NCI-H748 treated with DMSO at 0.1 percent for 48 hours (cell line): ENCODE measurements at places on chromosomes 5 and 9.
A peak's percentile ranks its signal among the peaks of the same experiment; 100 is the strongest.

- no peak for DNase-seq
These were observed 111.4 kb downstream of the RAPGEF6 start for GRCh38 chr5:131523500-131524185.

- no peak for DNase-seq
These were observed 68.6 kb downstream of the ERMP1 start for GRCh38 chr9:5764130-5764868.

- DNase-seq, result no peak
These were observed 50.0 kb downstream of the HRH2 start for GRCh38 chr5:175707751-175708375.

DNA sequence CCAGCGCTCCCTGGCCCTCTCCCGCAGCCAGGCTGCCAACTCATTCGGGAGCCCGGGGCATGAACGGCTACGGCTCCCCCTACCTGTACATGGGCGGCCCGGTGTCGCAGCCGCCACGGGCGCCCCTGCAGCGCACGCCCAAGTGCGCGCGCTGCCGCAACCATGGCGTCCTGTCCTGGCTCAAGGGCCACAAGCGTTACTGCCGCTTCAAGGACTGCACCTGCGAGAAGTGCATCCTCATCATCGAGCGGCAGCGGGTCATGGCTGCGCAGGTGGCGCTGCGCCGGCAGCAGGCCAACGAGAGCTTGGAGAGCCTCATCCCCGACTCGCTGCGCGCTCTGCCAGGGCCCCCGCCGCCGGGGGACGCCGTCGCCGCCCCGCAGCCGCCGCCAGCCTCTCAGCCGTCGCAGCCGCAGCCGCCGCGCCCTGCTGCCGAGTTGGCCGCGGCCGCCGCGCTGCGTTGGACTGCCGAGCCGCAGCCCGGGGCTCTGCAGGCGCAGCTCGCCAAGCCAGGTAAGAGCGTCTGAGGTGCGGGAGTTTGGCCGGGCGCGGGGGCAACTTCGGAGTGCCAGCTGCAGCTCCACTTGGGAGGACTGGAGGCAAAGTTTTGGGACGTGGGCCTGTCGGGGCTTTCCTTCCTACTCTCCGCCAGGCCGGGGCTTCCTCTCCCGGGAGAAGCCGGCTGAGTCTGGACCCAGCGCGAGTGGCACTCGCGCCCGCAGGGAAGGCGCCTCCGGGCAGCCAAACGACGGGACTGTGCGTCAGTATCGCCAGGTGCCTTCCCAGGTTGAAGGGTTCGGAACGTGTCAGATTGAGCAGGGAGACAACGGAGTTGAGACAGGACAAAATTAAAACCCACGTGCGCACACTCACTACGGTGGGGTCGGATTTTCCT, 735 bp downstream of the DMRT3 start:
- DNase-seq, result peak; percentile 45

DNA sequence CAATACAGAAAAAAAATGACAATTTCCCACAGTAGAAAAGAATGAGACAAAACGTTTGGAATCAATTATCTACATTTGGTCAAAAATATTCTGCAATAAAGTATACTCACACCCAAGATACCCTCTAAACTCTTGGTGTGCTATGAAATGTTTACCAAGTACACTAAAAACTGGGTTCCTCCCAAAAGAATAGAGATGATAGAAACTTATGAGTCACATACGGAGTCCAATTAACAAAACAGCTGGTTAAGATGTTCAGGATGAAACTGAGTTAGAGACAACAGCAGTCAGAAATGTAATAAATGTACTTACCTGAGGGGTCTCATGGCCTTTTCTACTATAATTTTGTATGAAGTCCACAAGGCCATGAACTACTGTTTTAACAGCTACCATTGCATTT, 25.7 kb downstream of the RC3H2 start:
- no peak for DNase-seq

- no peak for DNase-seq
These were observed 131.3 kb downstream of the SEC61B start for GRCh38 chr9:99353408-99353807.

DNA sequence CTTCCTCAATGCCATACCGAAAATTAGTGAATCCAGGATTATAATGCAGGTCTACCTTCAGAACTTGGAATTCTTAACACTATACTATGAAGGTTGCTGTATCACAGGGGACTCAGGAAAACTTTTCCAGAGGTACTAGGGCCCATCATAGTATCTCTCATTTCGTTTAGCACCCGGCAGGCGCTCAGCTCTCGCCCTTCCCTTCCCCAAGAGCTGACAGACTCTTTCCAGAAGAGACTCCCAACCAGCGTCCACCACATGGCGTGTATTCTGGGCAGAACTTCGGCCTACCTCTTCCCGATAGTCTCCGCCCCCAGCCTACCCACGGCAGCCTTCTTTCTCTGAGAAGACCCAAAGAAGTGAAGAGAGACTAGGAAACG, 271 bp downstream of the NOL8 start:
- DNase-seq, result no peak

GRCh38 chr9:3823842-3824475, 298.2 kb upstream of the RFX3 start:
- no peak for DNase-seq

GRCh38 chr5:51027271-51027670, 356.0 kb upstream of the ISL1 start:
- DNase-seq, result no peak

GRCh38 chr5:133298447-133298846, 246.6 kb downstream of the HSPA4 start:
- DNase-seq, result no peak

GRCh38 chr5:169006842-169007790, 293.8 kb downstream of the SLIT3 start:
- DNase-seq, result no peak

DNA sequence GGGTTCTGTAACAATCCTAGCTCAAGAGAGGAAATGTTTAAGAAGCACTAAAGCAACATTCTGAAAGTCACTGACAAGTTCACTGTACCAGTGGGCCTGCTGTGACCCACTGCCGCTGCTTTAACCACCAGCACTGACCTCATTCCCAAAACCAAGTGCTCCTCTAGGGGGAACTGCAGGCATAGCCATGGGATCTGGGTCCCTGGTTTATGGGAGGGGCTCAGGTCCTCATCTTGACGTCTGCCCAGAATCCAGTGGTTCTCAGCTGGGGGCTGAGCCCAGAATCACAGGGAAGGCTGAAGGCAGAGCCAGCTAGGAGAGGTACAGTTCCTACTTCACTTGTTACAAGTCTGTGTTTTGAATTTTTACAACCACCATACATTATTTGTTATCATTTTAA, 36.1 kb upstream of the SLC2A8 start:
- no peak for DNase-seq

DNA sequence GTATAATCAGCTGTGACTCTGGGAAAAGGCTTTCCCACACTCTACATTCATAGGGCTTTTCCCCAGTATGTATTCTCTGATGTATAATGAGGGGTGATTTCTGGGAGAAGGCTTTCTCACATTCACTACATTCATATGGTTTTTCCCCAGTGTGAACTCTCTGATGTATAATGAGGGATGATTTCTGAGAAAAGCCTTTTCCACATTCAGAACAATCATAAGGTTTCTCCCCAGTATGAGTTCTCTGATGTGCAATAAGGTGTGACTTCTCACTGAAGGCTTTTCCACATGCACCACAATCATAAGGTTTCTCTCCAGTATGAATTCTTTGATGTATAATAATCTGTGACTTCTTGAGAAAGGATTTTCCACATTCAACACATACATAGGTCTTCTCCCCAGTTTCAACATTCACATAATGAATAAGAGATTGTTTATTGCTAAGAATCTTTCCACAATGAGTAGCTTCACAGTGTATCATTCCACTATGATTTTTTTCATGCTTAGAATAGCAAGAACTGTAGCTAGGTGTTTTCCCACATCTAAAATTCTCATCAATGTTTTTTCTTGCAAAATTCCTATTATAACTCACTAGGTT, 26.7 kb upstream of the ZNF300 start:
- DNase-seq, result no peak

- no peak for DNase-seq
These were observed 56.4 kb upstream of the GOLPH3 start for GRCh38 chr5:32230356-32231099.

DNA sequence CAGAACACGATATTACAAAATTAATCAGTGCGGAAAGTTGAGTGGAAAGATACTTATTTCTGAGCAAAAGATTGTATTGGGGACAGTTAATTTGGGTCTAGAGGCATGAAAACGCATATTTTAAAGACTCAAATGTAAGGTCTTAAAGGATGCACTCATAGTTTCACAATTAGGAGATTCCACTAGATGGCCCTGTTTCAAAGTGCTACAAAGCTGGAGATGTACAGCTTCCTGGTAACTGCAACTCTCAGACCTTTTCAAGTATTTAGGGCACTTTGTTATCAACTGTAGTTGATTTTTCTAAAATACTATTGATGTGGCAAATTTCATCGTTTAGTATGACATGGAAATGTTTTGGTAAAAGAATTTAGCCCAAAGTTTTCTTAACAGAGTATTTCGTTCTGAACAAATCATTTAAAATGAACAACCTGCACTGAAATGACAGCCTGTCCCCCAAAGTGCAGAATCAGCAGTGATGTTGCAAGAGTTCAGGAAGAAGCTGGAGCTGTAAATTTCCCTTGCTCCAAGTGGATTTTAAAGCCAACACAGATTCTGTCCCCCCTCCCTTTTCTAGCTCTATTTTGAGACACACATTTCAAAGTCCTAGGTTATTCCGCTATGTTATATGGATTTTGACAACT, 16.2 kb upstream of the NDUFB6 start:
- peak; percentile 44 for DNase-seq

DNA sequence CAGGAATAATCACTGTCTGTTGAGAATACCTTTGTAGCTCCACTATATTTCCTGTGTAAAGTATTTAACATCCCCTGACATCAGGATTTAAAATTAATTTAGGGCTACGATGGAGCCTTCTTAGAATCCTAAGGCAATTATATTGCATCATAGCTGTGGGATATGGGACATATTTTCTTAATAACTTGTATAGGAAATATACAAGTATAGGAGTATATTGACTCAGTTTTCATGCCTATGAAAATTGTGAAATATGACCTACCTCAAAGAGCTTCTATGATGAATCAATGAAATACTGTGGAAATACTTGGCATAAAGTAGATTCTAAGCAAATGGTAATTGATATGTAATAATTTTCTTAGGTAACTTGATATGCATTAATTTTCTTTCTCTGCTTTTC, 221.0 kb upstream of the KLF4 start:
- DNase-seq, result no peak

DNA sequence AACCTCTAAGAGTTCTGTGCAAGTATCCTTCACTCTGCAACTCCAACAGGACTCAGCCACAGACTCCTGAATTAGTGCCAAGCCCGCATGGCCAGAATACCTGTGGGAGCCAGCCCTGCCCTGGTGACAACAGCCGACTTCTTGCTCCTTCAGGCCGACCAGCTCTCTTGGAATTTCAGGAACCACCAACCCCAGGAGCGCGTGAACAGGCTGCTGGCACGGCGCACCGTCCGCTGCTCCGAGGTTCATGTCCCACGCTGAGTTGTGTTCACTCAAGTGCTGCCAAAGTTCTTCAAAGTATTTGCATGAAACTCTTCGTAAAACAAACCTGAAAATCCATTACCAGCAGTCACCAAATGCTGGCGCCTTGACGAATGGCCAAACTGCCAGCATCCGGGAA, 232.8 kb downstream of the NR2F1-AS1 start:
- DNase-seq, result no peak

GRCh38 chr9:15423231-15423985, 732 bp downstream of the SNAPC3 start:
- DNase-seq, result peak; percentile 33

DNA sequence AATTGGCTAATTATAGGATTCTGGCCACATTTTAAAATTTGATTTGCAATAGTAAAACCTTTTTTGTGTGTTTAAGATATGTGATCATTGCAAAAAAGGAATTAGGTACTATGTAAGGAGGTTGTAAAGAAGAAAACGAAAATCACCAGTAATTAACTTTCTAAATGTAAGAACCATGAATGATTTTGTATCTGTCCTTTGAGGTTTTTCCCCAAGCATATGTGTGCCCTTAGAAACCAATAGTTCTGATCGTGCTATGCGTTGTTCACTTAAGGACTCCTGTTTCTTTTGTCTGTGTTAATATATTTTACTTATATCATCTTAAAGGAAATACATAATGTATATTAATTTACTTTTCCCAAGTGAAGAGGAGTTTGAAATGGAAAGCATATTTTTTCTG, 410.2 kb downstream of the PSAT1 start:
- DNase-seq, result no peak

DNA sequence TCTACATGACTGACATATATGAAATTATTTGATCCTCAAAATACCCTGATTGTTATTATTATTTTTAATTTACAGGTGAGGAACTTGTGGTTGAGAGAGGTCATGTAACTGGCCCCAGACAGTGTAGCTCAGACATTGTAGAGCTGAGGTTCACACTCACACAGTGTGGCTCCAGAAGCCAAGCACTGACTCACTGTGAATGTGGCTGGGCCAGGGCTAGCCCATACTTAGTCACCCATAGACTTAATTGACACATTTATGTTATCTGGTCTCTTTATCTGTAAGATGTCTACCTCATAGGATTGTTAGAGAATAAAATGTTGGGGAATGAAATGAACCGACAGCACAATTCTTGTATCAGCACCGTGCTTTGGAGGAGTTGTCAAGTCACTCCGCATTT, 24.9 kb upstream of the CCDC112 start:
- no peak for DNase-seq

GRCh38 chr9:92120138-92120537, 4.9 kb upstream of the SPTLC1 start:
- DNase-seq, result no peak

- no peak for DNase-seq
These were observed 77.7 kb upstream of the ASS1 start for GRCh38 chr9:130366888-130367550.

- no peak for DNase-seq
These were observed 20.0 kb downstream of the ZNF366 start for GRCh38 chr5:72487177-72487576.

- no peak for DNase-seq
These were observed 229.5 kb upstream of the PAPPA start for GRCh38 chr9:115923903-115924668.

DNA sequence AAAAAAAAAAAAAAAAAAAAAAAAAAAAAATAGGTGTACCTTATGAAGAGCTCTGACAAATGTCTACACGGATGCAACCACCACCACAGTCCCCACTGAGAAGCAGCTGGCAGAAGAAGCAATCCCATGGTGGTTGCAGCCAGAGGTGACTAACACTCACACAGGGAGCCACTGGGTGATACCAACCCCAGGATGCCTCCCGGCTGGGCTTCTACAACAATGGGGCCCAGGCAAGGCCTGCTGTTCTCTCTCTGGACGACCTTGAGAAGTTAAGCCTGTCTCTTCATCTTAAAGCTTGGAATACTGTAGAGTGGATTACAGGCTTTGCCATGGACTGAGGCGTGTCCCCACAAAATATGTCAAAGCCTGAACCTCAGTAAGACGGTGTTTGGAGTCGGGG, 104.1 kb downstream of the ROR2 start:
- no peak for DNase-seq

- DNase-seq, result no peak
These were observed 2.8 kb downstream of the FBN2 start for GRCh38 chr5:128535251-128535650.
